ENCODE measurements at places on chromosomes 11 and 22.

GRCh38 chr11:110525883-110526282, 96.1 kb downstream of the FDX1 start:
- no peak for DNase-seq

GRCh38 chr11:19604679-19605375, 107.8 kb upstream of the NAV2 start:
- DNase-seq: no peak

DNA sequence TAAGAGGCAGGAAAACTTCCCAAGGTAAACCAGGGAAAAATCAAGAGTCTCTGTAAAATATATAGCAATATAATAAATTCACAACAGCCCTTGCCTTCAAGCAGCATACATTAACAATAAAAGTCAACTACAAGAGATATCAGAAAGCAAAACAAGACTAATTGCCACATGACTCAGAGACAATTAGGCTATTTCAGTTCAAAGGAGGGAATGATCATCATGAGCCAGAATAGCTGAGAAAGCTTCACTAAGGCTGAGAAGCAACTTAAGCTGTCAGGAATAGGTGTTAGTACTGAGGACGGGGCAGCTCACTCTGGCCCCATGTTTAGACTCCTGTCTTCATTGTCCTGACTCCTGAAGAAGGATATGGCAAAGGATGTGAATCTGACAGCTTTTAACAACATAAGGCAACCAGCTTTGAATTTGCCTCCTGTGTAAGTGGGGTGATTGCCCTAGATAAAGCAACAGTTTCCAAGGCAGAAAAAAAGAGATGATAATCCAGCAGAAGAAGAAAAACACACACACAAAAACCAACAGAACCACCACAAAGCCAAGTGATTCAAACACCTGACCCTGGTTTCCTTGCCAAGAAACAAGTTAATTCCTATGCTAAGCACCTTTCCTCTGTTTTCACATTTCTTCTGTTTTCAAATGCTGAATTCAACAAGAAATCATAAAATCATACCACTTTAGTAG, 60.8 kb downstream of the SIK3 start:
- DNase-seq: no peak

DNA sequence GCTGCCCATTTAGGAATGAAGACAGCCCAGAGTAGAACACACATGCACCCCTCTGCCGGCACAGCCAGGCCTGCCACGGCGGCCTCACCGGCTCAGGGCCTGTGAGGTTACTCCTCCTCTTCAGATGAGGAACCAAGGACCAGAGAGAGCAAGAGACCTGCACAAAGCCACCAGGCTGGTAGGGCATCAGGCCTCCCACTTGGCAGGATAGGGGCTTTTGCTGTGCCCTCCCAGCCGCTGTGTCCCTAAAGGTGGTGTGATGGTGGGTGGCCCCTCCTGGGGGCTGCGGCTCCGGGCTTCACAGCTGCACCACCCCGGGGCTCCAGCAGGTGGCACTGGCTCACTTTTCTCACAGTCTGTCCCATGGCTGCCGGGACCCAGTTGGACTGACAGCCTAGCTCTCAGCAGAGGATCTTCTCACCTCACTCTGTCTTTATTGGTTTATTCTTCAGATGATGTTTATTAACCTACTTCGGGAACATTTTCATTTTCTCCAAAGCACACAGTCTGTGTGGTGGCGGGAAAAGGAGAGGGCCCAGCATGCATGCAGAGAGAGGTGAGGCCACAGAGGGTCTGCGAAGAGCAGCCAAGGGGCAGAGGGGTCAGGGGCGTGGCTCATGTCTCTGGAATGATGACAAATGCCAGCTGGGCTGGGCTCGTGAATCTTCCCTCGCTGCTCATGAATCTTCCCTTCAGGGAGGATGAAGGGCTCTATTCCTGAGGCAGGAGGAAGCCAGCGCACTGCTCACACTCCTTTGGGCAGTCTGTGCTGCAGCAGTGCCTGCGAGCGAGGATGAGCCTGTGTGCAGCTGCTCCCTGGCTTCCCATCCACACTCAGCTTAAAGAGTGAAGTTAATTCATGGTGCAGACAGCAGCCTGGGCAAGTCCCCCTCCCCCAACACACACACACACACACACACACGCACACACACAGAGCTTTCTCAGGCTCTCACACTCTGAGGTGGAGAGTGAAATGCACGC, 101.1 kb upstream of the PITPNB start:
- DNase-seq: peak; percentile 66

DNA sequence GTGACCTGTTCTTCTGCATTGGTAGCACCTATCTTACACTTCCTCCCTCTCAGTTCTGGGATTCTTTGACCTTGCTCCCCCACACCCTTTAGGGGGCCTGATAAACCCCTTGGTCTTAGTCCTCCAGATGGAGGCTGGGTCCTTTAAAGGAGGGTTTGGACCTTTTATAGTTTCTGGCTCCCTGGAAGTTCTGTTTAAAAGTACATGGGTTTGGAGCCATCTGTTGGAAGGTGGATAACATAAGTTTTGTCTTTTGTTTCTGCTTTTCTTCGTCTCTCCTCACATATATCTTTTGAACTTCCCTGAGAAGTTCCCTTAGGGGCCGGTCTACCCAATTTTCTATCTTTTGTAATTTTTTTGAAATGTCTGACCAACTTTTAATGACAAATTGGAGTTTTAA, 17.9 kb upstream of the HYLS1 start:
- no peak for DNase-seq

GRCh38 chr11:70771099-70771885, 373.0 kb downstream of the CTTN start:
- DNase-seq: no peak

DNA sequence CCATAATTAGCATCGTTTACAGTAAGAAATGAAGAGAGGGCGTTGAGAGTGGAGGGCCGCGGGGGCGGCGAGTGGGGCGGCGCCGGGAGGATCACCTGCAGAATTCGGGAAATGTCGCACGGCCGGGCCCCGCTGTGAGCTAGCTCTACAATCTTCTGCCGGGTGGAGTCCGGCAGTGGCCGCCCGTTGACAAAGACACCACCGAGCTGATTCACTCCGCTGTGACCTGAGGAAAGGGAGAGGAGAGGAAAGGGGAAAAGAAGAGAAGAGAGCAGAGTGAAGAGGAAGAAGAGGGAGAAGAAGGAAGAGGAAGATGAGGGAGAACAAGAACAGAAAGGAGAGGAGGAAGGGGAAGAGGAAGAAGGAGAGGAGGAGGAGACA, 8.5 kb downstream of the PAX6 start:
- no peak for DNase-seq

- peak; percentile 35 for DNase-seq
Measured at GRCh38 chr11:86184728-86185380, 59.7 kb upstream of the EED start.

- no peak for DNase-seq
Measured at GRCh38 chr22:31137721-31138120, 2.6 kb downstream of the PLA2G3 start.

DNA sequence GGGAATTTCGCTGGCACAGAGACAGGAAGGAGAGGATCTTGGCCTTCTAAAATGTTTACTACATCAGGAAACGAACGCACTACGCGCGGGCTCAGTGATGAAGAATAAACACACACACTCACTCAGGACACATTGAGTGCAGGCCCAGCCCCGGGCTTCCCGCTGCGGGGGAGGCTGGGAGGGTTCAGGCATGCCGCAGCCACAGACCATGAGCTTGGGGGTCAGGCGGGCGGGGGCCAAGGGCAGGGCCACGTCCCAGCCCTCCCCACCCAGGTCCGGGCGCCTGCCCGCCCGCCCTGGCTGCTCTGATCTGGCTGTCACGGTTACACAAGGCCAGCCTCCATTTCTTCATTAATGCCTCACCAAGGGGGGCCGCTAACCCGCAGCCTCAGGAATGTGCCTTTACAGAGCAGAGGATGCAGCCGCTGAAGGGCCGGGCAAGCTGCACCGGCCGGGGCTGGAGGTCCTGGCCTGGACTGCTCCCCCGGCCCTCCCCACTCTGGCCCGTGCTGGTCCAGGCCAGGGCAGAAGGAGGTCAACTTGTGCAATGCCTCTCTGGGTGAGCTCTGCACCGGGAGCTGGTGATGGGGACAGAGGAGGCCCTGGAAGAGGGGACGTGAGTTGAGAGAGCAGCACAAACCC, 41.7 kb downstream of the IGF2 start:
- peak; percentile 80 for DNase-seq

DNA sequence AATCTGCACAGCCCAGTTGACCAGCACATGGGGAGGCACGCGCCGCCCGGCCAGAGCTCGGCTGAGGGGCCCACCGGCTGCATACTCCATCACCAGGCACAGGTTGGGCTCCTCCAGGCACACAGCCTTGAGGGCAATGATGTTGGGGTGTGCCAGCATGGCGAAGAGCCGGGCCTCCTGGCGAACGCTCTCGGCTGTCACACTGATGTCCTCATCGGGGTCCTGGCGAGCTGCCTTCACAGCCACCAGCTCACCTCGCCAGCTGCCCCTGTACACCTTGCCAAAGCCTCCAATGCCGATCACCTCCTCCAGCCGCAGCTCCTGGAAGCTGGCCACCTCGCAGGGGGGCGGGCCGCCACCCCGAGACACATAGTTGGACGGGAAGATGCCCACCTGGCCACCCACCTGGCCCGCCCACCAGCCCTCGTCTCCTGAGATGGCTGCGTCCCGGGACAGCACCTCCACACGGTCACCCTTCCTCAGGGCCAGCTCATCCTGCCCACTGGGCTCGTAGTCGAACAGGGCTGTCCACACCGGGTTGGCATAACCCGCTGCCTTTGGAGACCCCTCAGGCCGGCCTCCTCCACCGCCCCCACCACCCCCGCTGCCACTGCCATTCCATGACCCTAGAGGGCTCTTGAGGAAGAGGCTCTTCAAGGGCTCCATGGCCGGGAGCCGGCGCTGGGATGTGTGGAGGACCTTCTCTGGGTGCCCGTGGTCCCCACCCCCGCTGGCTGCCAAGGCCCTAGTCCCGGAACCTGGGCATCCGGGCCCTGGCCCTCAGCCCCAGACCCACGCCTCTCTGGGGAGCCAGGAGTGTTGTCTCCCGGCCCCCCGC, 711 bp downstream of the MAP3K11 start:
- no peak for DNase-seq

GRCh38 chr11:57095417-57095816, 86.3 kb upstream of the LRRC55 start:
- no peak for DNase-seq

DNA sequence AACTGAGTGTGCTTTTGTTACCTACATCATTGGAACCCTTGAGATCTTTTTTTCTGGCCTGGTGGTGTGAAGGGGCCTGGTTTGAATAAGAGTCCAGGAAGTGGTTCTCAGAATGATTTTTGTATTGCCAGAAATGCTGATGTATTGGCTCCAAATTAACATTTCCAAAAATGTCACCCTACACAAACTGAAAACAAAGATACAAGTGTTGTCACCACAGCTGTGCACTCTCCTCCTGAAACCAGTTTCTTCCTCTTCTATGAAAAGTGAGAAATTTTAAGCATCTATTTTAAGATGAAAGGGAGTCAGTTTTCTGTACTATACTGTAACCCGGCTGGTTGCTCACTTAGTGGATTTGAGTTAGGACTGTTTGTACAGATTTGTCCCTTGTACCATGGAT, 218.8 kb downstream of the PGR start:
- no peak for DNase-seq

GRCh38 chr11:109552376-109552775, 130.4 kb downstream of the C11orf87 start:
- no peak for DNase-seq

- DNase-seq: no peak
Measured at GRCh38 chr11:34267013-34267412, 90.8 kb downstream of the ABTB2 start.

- no peak for DNase-seq
Measured at GRCh38 chr11:109076870-109077269, 345.1 kb upstream of the C11orf87 start.

DNA sequence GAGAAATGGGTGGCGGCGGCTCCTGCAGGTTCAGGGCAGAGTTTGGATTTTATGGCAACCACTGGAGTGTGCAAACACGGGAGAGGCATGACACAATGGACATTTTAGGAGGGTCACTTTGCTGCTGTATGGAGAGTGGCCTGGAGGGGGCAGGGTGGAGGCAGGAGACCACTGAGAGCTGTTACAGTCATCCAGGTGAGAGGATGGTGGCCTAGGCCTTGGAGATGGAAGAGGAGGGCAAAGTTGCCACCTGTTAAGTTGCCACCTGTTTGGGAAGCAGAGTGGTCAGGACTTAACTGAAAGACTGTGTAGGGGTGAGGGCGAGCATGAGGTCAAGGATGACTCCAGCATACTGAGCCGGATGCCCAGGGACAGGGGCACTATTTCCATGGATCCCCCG, 2.3 kb upstream of the RAD9A start:
- DNase-seq: no peak

- no peak for DNase-seq
Measured at GRCh38 chr11:118206391-118207031, 18.3 kb downstream of the JAML start.

DNA sequence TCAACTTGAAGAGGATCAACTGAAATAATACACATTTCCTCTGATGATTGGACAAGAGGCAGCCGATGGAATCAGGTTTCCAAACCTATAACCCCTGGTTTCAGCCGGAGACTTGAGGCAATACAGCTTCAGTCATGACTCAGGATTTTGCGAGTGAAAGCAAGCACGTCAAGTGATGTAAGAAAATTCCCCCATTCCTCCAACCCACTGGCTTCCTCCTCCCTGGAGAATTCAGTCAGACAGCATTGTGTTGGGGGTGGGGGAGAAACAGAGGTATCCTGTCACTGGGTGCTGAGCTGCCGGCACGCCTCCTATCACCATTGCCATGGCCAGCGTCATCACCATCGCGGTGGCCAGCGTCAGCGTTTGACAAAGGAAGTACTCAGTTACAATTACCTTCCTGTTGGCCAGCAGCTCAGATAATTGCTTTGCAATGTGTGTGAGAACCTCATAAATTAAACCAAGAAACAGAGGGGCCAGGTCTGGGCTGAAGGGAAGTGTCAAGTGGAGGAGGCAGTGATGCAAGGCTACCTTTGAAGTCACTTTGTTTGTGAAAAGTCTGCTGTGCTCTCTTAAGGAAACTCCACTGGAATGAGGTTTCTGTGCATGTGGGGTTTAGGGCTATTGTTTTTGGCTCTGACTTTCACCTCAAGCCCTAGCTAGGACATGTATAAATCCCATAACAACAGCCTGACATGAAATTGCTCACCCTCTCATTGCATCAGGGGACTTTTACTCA, 50.2 kb downstream of the LIF start:
- DNase-seq: peak; percentile 87

GRCh38 chr11:67795746-67796145, 121.3 kb upstream of the ALDH3B2 start:
- no peak for DNase-seq

DNA sequence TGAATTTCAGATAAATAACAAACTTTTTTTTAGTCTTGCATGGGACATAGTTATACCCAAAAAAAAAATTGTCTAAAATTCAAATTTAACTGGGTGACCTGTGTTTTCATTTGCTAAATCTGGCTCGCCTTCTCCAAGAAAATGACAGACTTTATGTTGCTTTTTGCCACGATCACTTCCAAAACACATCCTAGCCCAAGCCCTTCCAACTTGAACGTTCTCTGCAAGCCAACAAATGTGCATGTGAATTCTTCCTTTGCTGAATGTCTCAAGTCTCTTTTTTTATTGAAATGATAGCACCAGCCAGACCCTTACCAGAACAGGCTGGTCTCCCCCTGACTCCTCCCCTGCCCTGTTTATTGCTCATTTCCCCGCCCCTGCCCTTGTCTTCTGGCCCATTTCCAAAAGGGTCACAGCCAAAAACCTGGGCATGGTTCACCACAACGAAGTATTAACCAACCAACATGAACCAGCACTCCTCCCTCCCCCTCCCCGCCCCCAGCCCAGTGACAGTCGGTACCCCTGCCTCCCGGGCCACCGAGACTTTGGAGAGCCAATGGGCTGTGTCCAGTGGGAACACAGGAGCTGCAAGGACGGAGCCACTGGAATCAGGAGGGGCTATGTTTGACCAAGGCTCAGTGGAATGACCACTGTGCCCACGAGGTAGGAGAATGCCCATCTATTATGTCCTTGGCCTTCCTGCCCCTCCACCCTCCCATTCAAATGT, 63.2 kb downstream of the BTG4 start:
- DNase-seq: no peak
